ENCODE measurements at places on chromosomes 7 and 10.

DNA sequence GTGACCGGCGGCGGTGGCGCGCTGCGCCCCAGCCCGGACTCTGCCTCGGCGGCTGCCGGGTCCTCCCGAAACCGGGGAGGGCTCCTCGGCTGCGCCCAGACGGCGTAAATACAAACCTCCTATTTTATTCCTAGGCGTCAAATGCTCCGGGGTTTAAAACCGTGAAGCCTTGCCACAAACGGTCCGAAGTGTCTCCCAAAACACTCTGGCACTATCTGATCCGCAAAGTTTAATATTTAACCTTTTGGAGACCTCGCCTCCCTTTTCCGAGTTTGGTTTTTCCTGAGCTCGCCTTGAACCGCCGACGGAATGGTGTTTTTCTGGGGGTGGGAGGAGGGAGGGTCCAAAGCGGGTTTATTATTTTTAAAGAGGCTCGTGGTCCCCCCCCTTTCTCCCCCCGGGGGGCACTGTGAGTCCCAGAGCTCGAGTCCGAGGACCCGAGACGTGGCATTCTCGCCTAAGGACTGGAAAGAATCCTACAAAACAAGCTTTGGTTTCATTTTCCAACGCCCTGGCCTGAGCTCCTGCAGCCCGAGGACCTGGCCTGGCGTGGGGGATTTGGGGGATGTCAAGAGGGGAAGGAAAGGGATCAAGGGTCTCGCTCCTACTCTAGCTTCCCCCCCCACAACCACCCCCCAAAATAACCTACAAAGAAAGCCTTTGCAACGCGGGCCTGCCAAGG, 1.8 kb downstream of the TNRC18 start:
- no peak for DNase-seq

- DNase-seq: no peak
These were observed 12.1 kb upstream of the LAMB1 start for GRCh38 chr7:108014747-108015682.

DNA sequence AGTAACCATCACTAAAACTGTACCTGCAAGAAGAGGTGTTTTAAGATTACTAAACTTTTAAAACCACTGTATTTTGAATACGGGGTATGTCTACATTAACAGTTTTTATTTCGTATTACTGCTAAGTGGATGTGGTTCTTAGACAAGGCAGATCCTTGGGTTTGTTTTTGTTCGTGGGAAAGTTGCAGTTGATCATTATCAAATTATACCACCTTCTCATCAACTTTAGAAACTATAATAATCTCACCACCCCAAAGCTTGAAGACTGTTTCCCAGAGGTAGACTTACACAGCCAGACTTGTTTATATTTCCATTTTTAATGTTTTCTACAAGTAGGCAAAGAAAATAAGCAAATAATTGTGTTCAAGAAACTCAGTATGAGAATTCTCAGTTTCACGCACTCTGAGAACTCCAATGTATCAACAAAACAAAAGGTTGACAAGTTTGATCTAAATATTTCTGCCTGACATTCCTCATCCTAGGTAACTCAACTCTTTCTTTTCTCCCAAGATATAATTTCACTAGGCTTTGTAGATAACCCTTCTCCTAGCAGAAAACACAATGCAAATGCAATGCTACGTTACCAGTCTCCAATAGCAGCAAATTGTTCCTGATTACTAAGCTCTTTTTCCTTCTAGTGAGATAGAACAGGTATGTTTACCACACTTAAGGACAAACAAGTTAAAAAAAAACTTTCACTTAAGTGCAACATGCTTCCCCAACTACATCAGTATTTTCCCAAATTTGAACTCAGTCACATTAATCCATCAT, 36.0 kb downstream of the IGF2BP3 start:
- no peak for DNase-seq

GRCh38 chr7:85714043-85714578, 527.3 kb upstream of the SEMA3D start:
- no peak for DNase-seq

DNA sequence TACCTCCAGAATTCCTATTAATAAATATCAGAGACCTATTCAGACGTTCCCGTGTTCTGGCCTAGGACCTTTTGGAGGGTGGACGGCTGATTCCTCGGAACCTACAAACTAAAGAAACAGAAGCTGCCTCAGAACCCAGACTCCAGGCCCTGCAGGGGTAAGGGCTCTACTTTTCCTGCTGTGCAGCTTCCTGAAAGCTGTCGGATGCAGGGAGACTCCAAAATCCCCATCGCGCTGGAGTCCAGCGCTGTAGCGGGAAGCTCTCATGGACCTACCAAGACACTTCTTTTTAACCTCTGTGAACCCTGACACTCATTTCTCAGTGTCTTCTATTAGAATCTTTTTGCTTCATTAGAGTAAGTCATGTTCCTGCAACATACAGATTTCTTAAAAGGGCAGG, 244.5 kb upstream of the PITRM1 start:
- DNase-seq: no peak

- no peak for DNase-seq
These were observed 100.1 kb downstream of the HIP1 start for GRCh38 chr7:75638594-75639070.

GRCh38 chr10:88292185-88292514, 291.0 kb downstream of the RNLS start:
- DNase-seq: no peak

DNA sequence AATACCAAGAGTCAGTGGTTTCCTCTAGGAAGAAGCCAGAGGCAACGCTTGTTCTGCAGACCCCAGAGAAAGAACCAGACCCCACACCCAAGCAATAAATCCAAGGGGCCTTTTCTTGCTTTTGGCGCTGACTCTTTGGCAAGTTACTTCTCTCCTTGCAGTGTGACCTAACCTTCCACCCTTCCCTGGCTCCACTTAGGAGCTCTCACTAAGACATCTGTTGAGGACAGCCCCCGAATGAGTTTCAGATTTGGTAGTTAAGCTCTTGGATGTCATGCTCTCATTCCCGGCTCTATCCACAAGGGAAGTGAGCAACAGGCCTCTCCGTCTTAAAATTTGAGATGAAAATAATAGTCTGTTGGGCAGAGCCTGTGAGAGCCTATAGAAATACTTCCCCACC, 50.6 kb upstream of the FAM204A start:
- DNase-seq: no peak

GRCh38 chr7:112116894-112117293, 89.3 kb downstream of the DOCK4 start:
- no peak for DNase-seq

DNA sequence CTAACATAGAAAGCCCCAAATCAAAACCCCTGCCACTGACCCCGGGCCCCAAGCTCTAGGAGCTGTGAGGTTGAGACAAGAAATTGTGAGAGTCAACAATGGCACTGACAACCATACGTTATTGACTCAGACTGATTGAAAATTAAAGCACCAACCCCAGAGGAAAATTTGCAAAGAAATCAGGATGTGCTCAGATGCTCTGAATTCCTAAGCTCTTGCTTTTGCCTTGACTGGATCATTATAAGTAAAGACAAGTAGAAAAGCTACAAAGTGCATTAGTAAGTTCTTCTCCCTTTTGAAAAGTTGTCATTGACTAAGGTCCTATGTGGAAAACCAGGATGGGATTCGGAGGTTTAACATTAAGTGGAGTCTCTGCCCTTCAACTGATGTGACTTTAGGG, 130.2 kb downstream of the SAMD9 start:
- no peak for DNase-seq

DNA sequence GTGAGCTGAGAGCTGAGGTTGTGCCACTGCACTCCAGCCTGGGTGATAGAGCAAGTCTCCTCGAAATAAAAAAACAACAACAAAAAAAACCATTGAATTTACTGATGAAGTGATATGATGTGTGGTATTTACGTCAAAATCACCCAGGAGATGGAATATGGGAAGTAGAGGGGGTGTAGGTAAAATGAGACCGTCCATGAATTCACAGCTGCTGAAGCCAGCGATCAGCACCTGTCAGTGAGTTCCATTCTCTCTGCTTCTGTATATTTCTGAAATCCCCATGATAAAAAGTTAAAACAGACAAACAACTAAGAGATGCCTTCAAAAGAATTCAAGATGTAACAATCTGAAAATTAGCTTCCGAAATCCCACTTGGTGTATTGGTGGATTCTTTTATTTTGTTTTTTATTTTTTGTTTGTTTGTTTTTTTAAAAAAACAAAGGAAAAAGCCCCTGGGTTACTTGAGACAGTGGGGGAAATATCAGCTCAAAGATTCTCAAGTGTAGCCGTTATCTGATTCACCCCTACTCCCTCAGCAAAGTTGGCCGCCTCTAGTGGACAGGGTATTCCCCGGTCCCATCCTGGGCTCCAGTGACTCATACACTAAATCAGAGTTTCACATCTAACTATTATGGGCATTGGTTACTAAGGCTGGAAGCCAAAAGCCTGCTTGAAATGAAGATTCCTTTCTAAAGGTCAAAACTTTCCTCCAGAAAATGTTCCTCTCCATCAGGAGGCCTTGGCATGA, 76.4 kb downstream of the MAP3K8 start:
- no peak for DNase-seq

- DNase-seq: no peak
These were observed 21.6 kb upstream of the ADAMTS14 start for GRCh38 chr10:70650718-70651117.
